IMR-90 (cell line): ENCODE measurements at places on chromosomes 2 and 18. TPM values are rescaled to one million over a fixed set of nuclear protein-coding genes. Genes with fewer than 3 reads are reported as not detected.

CHRNG gene
- not detected in 2 replicates for total RNA-seq

GRCh38 chr2:147236601-147237000, 608.2 kb upstream of the ACVR2A start:
- no peak for DNase-seq

RRM2 gene
- 53.6 and 75.5 TPM in 2 replicates for total RNA-seq

PAX8 gene
- 0.18 and 0.28 TPM in 2 replicates for total RNA-seq

GRCh38 chr2:238346544-238346943, 26.2 kb downstream of the TRAF3IP1 start:
- DNase-seq, result no peak

GAREM2 gene
- 0.28 and 0.36 TPM in 2 replicates for total RNA-seq

CLK1 gene
- 26.2 and 43.9 TPM in 2 replicates for total RNA-seq

DNA sequence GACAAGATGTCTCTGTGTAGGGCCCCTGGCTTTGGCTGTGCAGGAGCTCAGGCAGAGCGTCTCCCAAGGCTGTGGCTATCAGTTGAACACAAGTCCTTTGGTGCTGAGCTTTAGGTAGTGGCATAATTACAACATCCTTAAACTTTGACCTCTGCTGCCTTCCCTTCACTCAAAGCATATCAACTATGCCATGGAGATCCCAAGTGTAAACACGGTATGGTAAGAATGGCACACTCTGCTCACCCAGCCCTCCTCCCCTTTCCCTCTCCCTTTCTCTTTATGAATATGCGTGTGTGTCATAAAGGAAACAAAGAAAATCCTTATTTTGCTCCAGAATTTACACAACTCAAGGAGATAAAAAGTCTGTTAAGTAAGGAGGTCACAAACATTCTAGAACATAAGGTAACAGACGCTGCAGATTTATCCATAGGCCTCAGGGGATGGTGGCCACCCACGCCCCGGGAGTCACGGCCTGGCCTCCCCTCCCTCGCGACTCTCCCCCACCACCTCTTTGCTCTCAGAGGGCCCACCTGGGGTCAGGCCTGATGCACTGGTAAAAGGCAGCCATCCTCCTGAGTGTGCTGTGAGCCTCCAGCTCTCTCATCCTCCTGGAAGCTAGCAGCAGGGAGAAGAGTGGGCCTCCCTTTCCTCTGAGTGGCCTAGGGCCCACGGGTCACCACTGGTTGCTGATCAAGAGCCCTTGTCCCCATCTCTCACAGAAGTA, 67.3 kb downstream of the CRACDL start:
- no peak for DNase-seq

DNA sequence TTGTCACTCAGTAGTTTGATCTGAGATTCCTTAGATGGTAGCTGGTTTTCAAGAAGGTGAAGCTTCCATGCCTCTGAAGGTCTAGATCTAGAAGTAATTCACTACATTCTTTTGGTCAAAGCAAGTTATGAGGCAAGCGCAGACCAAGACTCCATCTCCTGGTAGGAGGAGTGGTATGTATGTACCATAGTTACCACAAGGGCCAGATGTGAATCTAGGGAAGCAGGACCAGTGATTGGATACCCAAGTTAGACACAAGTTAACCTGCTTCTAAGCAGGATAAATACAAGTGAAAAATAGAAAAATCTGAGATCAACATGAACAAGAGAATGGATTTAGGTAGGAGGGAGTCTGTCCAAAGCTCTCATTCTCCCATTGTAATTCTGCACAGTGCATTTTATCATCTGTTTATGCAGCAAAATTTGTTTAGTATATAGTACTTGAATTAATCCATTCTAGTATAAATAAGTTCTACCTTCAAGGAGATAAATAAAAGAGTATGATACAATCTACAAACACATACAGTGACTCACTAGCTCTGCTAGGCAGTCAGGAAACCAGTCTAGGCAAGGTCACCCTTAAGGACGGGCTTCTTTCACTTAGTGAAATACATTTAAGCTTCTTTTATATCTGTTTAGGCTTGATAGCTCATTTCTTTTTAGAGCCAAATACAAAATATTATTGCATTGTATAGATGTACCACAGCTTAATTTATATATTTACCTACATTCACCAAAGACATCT, 14.2 kb upstream of the DOCK10 start:
- DNase-seq, result peak; percentile 76

GRCh38 chr2:27206346-27206745, 5.5 kb upstream of the ATRAID start:
- no peak for DNase-seq

MRPL19 gene
- 28.5 and 48.0 TPM in 2 replicates for total RNA-seq

ASPRV1 gene
- 0.18 and 0.28 TPM in 2 replicates for total RNA-seq

GRCh38 chr2:235658351-235659174, 164.7 kb downstream of the AGAP1 start:
- no peak for DNase-seq

- DNase-seq, result no peak
Measured at GRCh38 chr2:197147942-197148341, 162.6 kb downstream of the ANKRD44 start.

GRCh38 chr2:57726294-57726693, 320.3 kb upstream of the VRK2 start:
- no peak for DNase-seq

C2orf42 gene
- total RNA-seq, result 24.4 and 31.5 TPM in 2 replicates

DNA sequence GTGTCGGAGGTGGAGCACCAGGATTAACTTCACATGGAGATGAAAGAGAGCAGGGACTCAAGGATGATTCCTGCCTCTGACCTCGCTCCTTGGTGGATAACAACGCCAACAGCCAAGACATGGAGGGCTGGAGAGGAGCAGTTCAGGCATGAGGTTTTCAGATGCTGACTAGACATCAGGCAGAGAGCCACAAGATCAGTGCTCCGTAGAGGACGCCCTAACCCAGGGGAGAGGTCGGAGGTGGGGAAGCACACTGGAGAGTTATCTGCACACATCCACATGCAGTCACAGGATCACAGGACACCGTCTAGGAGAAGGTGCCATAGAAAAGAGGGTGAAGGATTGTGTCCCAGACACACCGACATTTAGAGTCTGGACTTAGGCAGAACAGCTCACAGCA, 344.3 kb downstream of the EIPR1 start:
- DNase-seq, result no peak

OTOS gene
- not detected in 2 replicates for total RNA-seq

- DNase-seq, result no peak
Measured at GRCh38 chr2:118609138-118609537, 238.3 kb downstream of the EN1 start.

DNA sequence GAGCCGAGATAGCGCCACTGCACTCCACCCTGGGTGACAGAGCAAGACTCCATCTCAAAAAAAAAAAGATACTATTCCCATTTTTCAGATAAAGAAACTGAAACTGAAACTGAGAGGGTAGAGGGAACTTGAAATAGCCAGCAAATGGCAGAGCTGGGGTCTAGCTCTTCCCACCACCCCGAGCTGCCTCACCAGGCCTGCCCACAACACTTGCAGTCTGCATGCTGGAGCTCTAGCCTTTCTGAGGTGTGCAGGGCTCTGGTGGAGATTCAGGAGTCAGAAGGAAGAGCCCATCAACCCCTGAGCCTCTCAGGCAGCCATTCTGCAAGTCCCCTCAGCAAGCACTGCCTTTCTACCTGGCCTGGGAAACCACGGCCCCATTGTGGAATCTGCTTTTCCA, 14.3 kb downstream of the EDAR start:
- no peak for DNase-seq

DNA sequence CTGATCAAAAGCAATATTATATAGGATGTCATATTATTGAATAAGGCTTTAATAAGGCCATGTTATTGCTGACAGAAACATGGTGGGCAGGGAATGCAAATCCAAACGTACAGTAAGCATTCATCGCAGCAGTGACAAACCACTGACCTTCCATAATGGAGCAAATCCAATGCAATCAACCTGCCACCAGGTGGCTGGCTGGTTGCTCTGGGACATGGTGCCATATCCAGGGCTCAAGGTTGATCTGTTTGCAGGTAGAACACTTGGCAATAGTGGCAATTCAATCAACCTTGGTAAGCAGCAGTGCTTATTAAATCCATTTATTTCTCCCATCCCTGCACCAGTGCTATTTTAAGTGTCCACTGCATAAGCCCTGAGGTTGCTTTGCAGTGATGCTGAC, 75.4 kb downstream of the CERKL start:
- DNase-seq, result no peak

- DNase-seq, result peak; percentile 82
Measured at GRCh38 chr2:42010743-42011298, 37.0 kb upstream of the PKDCC start.

DNA sequence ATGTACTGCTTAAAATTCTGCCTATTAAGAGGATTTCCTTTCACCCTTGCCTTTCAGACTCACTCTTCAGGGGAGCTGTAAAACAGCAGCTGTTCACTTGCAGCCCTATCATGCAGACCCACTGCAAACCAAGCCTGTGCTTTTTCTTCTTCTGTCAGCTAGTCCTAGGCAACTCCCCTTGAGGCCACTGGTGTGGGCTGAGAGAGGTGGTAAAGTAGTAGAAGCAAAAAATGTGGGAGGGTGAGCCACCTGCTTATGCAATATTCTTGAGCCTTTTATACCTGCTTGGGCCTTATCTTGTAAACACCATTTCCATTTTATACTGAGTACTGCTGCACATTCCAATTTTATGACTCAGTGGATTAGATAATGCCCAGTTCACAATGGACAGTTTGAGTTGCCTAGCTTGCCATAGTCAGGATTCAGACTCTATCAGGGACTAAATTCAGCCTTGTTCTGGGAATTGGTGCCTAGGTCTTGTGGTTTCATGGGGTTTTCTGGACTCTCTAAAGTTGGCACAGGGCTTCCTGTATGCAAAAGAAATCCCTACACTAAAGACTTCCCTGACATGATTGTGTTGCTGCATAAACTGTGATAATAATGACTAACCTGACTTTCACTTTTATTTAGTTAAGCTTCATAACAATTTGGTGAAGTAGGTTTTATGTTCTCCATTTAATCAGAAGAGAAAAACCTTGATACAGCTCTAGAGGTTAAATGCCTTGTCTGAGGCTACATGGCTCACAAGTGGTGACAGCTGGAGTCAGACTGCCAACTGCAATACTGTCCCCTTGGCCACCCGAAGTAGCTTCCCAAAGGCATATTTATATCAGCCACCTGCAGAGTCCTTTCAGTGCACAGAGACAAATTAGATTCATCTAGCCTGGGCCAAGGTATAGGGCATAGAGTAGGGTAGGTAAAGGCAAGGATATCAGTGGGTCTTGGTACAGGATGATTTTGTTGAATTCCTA, 47.4 kb upstream of the KDM3A start:
- peak; percentile 22 for DNase-seq

PCARE gene
- not detected in 2 replicates for total RNA-seq

CNTNAP5 gene
- total RNA-seq, result not detected in 2 replicates

MC4R gene
- 0.18 and 0.28 TPM in 2 replicates for total RNA-seq

MREG gene
- 1.7 and 1.8 TPM in 2 replicates for total RNA-seq

- DNase-seq, result no peak
Measured at GRCh38 chr2:39007875-39008504, 112.9 kb downstream of the SOS1 start.

DNA sequence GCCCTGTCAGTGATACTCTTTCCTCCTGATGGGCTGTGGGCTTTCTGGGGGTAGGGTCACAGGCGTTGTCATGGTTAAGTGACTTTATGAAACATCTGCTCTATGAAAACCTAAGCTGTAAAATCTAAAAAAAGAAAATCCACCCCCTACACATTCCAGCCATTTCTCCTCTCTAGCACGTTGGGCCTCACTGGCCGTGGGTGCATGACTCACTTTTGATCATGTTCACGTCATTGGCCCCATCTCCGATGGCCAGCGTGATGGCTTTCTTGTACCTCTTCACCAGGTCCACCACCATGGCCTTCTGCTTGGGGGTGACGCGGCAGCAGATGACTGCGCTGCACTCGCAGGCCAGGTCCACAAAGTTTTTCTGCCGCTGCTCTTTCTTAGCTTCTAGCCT, 39.3 kb upstream of the NARS1 start:
- DNase-seq, result peak; percentile 91

DCDC2C gene
- not detected in 2 replicates for total RNA-seq

DQX1 gene
- not detected in 2 replicates for total RNA-seq

DYNAP gene
- not detected in 2 replicates for total RNA-seq

DNA sequence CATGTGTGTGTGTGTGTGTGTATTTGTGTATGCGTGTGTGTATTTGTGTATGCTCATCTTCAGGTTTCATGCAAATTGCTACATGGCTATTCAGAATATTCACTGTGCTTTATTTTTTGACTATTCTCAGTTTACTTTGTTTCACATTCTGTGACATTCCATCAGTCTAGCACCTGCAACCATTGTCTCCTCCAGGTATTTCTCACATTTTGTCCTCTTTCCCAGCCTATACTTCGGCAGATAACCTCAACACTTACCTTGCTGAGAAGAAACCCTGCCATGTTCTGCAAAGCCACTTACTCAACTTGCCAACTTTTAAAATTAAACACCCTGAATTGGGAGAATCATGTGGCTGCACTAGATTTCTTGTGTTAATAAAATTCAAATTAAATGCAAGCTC, 135.4 kb upstream of the REG3A start:
- DNase-seq, result no peak

- peak; percentile 30 for DNase-seq
Measured at GRCh38 chr2:102226612-102227391, 40.0 kb downstream of the IL1RL2 start.

DNA sequence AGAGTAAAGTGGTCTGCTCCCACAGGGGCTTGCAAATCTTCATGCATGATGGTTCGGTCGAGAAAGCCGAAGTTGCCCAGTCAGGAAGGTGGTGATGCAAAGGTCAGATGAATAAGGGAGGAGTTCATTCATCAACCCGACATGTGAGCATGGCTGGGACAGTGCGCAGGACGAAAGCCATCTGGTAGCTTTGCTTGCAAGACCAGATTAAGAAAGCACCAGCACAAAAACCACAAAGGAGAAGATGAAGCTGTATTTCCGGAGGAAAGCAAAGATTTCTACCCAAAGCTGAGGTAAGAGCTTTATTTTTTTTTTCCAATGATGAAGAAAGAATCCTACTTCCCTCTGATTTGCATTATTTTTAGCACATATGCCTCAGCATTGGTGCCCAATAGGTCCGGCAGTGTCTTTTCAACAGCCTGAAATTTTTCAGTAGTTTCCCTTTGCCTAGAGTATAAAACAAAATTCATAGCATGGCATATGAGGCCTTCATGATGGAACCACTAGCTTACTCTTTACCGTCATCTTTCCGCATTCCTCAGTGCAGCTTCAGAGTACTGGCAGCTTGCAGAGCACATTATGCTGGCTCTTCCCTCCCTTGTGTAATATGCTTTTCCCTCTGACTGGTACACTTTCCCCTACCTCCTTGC, 112.0 kb upstream of the THOC1 start:
- DNase-seq, result peak; percentile 55

IL36G gene
- not detected in 2 replicates for total RNA-seq

DNA sequence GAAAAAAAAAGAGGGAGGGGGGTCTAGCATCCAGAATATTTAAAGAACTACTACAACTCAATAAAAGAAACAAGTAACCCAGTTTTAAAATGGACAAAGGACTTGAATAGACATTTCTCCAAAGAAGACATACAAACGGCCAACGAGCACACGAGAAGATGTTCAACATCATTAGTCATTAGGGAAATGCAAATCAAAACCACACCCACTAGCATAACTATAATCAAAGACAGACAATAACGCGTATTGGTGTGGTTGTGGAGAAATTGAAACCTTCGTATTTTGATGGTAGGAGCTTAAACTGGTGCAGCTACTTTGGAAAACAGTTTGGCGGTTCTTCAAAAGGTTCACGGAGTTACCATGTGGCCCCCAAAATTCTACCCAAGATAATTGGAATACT, 64.3 kb upstream of the CAB39 start:
- no peak for DNase-seq
